ENCODE measurements at places on chromosomes 7 and 10. TPM values are rescaled to one million over a fixed set of nuclear protein-coding genes. Genes with fewer than 3 reads are reported as not detected.

OR2AE1 gene
- not detected for total RNA-seq

AKR1C8 gene
- not detected for total RNA-seq

DNA sequence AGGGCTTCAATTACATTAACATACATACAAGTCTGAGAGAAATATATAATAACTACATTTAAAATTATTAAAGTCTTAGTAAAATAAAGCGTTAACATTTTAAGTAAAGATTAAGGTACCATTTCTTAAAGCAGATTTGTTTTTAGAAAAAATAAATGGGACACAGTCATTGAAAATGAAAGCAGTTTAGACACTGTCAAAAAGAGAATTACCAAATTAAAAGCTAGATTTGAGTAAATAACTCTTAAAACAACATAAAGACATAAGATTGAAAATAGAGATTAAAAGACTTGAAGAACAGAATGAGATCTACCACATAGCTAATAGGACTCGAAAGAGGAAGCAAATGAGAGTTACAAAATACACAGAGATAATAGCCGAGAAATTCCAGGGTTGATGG is 562.2 kb upstream of the FOXK1 start:
- DNase-seq: no peak

DNA sequence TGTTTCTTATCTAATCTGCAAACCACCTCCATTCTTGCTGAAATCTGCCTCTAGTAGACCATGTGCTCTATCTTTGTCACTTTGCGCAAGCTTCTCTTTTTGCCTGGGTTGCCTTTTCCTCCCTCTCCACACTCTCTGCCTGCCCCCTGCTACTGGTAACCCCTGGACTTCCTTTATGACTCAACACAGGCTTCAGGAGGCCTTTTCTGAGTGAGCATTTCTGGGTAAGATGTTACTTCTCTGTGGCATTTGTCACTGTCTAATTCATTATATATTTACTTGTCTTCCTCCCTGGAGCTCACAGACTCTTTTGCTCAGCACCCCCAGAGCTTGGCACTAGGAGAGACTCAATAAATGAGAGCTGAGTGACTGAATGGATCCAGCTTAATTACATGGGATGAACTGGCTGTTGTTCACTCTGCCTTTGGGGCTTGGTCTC is 8.4 kb downstream of the GOLGA7B start:
- DNase-seq: no peak

- DNase-seq: no peak
These were observed 176.0 kb upstream of the NAMPT start for GRCh38 chr7:106460792-106461254.

GRCh38 chr10:34764472-34764946 is 50.6 kb downstream of the PARD3 start:
- DNase-seq: no peak

- no peak for DNase-seq
These were observed 107.3 kb upstream of the PDCD4 start for GRCh38 chr10:110764378-110764777.

GRCh38 chr7:159139202-159139601 is 5.5 kb downstream of the VIPR2 start:
- no peak for DNase-seq

GRCh38 chr10:96357038-96357620 is 1.7 kb downstream of the OPALIN start:
- DNase-seq: no peak

Measured in mucosa of descending colon (tissue), 3 donors.